Pons (tissue), 1 donor: ENCODE measurements at places on chromosomes 4 and X.

- DNase-seq = peak; percentile 48
Observed at GRCh38 chr4:173167758-173168395, 734 bp upstream of the GALNT7 start.

- DNase-seq = no peak
Observed at GRCh38 chr4:26823583-26823982, 37.1 kb upstream of the STIM2 start.

DNA sequence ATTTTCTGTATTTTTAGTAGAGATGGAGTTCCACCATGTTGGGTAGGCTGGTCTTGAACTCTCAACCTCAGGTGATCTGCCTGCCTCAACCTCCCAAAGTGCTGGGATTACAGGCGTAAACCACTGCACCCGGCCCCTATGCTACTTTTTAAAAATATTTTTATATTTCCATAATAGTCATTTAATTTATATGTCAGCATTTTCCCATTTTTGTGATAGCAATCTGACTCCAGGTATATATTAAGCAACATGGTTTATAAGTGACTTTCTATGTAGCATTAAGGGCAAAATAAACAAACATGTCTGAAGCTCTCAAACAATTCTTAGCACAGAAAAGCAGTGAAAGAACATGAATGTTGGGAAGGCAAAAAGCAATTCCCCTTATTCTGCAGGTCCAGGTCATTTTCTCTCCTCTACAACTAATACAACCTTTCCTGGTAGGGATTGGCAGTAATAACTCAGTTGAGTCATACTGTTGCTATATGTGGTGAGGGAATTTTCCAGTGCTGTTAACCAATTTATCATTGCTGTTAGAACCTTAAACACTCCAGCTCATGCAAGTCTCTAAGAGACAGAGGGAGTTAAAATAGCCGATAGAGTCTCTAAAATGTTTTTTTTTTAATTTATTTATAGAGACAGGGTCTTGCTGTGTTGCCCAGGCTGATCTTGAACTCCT is 24.0 kb downstream of the SMIM14 start:
- DNase-seq = no peak

DNA sequence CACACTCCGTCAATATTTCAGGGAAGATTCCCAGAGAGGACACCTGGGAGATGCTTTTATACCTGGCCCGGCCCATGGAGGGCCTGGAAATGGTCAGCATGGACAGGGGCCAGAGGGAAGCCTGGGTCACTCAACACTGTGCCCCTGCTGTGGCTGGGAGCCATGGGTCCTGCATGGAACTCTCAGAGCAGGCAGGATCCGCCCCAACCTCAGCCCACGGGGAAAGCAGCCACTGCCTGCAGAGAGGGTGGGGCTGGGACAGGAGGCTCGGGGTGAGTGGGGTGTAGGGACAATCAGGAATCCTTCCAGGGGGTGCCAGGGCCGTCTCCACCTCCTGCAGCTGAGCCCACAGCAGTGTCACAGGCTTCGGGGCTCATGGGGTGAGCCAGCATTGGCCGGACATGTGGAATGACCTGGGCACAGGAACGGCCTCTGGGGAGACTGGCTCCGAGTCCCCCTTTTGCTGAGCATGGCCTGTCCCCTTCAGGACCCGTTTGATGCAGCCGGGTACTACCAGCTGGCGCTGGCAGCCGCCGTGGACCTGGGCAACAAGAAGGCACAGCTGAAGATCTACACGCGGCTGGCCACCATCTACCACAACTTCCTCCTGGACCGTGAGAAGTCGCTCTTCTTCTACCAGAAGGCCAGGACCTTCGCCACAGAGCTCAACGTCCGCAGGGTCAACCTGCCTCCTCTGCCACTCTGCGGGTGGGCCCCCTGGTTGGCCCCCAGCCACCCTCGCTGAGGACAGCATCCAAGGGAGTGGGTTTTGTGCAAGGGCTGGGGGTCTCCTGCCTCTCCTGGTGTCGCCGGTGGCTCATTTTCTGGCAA is 29.1 kb upstream of the HTRA3 start:
- DNase-seq = no peak

DNA sequence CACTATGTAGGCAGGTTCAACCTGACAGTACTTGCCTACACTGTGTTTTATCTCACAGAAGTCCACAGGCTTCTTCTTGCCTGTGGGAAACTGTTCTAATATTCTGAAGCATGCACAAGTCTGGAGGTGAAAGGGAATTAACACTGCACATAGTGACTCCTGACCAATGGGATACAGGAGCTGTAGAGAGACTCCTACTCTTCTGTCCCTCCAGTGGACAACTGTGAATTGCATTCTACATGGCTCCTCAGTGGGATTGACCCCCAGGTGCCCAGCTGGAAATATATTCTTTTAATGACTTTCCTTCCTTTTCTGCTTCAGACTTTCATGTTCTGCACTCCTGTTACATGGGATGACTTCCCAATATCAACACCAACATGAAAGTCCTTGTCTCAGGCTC is 8.2 kb upstream of the YIPF6 start:
- DNase-seq = no peak

DNA sequence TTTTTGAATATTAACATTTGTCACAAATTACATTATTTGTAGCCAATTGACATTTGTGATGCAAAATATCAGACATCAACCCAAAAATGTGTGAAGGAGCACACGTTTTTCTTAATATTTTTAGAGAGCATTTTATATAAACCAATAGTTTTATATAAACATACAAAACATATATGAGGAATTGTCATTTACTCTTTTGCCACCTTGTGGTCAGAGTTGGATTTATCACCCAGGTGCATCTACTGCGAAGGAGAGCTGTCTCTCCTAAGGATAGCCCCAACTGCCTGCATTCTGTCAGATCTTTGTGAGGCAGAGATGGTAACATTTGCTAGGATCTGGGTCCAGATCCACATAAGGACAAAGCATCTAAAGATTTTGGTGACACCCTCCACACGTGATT is 2.5 kb upstream of the USP27X start:
- DNase-seq = peak; percentile 49

GRCh38 chr4:5164221-5164912 is 113.1 kb downstream of the STK32B start:
- DNase-seq = no peak

DNA sequence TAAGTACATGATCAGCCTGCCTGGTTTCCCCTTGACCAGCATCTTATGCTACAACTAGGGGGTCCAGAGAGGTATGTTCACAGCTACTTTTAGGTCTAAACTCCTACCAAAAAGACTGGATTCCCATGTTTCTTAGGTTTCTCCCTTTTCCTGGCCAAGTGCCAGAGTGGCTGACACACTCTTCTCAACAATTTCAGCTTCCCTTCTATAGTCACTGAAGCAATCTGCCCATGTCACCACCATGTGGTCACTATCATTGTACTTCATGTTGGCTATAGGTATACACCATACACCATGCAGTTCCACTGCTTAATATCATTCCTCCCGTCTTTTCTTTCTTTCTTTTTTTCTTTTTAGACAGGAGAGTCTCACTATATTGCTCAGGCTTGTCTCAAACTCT is 66.9 kb downstream of the KLHL13 start:
- DNase-seq = no peak

DNA sequence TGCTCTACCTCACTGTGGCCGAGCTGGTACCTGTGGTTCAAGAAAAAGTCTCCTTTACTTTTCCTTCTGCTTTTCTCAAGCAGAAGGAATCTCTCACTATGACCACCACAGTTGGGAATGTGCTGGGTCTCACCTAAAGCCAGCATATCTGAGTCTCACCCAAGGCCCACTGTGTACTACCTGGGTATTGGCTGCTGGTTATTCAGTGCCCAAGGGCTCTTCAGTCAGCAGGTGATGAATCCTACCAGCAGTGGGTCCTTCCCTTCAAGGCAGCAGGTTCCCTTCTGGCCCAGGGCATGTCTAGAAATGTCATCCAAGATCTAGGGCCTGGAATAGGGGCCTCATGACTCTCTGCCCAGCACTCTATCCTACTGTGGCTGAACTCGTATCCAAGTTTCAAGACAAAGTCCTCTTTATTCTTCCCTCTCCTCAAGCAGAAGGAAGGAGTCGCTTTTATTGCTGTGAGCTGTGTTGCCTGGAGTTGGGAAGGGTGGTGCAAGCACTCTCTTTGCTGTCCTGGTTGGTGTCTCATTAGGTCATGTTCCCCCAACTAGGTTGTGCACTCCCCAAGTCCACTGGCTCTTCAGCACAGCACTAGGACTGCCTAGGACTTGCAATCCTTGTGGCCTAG is 6.1 kb downstream of the CXCL10 start:
- DNase-seq = no peak

- DNase-seq = no peak
Observed at GRCh38 chrX:22147214-22147613, 115.1 kb downstream of the PHEX start.

- DNase-seq = no peak
Observed at GRCh38 chr4:60013464-60014184, 1186.5 kb upstream of the ADGRL3 start.

- no peak for DNase-seq
Observed at GRCh38 chrX:111035256-111035655, 60.7 kb upstream of the PAK3 start.

GRCh38 chr4:181219783-181220416 is 1023.3 kb upstream of the TENM3 start:
- no peak for DNase-seq

DNA sequence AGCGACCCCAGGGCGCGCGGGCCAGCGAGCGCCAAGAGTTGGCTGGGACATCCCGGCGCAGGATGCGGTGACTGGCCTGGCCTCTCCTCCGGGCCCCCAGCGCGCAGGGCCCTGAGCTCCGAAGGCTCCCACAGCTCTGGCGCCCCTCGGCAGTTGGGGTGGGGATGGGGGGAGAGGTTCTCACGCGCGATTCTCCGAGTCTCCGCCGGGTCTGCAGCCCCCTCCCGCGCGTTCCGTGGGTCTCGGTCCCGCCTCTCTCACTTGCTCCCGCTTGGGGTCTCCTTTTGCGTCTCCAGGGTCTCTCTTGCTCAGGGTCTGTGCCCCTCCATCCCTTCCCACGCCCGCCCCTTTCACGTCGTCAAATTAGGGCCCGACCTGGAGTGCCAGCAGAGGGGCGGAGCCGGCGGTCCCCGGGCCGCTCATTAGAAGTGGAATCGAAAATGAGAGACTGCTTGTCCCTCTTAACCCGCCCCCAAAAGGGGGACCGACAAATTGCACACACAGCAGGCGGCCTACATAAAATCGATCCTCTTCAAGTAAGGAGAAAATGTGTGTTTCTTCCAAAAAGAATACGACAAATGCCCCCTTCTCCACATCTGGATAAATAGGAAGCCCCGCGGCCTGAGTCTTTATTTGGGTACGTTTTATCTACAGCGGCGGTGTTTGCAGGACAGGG is 877 bp upstream of the NKX1-1 start:
- DNase-seq = no peak
